Smooth muscle cell of the brain vasculature (primary cell): ENCODE measurements at places on chromosomes 4 and X.

GRCh38 chrX:50952406-50952805 lies 41.9 kb downstream of the BMP15 start:
- no peak for DNase-seq

DNA sequence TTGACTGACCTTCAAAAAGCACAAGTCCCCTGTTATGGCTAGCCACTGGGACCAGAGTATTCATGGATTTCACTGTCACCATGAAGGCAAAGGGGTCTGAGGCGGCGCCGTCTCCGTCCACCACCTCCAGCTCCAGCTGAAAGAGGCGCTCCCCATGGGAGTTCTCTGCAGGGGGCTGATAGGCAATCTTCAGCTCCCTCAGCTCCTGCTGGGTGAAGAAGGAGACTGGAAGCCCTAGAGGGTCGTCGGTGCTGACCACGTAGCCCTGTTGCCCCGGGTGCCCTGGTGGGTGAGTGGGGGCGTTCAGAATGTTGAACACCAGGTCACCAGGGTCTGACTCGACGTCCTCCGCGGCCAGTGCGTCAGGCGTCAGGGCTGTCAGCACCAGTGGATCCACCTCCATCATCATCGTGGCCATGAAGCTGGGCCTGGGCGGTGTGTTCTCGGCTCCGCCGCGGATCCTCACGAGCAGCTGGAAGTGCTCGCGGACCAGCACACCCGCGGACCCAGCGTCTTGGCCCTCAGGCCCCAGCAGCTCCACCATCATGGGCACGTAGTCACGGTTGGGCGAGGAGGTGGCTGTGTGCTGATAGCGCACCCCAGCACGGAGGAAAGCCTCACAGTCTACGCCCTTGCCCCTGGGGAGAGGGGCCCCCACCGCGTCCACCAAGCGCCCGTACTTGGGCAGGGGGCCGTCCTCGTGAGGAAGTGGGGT lies 987 bp downstream of the FREM3 start:
- no peak for DNase-seq

DNA sequence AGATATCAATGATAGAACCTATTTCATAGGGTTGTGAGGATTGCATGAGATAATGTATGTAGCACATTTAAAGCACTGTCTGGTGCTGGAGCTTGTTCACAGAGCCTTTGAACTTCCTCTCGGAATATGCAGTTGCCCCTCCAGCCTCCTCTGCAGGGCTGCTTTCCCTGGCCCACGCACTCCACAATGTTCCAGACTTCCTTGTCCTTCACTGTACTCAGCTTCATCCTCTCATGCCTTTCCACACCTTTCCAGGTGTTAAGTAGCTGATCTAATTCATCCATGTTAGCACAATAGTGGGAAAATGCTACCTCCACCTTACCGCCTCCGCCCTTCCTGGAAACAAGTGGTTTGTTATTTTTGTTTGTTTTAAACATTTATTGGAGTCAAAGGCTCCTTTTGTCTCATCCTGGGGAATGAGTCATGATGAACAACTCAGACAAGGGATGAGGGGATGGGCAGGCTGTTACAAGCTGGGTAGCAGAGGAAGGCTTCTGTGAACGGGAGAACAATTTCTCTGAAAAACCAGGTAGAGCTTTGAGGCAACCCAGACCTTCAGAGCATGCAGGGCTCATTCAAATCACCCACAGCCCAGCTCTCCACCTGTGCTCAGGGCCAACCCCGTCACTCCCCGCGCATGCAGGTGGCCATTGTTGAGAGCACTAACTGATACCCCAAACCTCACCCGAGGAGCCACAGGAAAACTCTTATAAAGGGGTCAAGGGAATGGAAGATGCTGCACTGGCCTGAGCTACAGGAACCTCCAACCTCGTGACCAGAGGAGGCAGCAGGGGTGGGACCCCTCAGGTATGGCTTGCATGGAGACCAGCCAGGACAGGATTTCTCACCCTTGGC lies 84.9 kb upstream of the TBL1X start:
- DNase-seq: no peak

GRCh38 chrX:151970661-151971060 lies 3.8 kb downstream of the GABRE start:
- DNase-seq: peak; percentile 62

- DNase-seq: no peak
Observed at GRCh38 chr4:151882072-151882803, 121.4 kb upstream of the GATB start.

DNA sequence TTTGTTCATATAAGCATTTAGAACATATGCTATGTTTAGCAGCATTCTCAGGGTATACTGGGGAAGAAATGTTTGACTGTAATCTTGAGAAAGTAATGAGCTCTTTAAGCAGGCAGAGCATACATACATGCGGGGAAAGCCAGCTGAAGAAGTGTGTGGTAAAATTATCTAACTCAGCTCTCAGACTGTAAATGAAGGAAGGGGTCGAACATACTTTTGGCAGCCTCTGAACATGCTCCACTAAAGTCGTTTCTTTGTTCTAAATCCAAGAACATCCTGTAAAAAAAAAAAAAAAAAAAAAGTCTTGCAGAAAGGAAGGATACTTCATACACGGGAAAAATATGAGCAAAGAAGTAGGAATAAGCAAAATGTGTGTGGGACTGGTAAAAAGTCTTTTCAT lies 224.8 kb downstream of the GRID2 start:
- no peak for DNase-seq

GRCh38 chr4:141058591-141059512 lies 74.4 kb downstream of the RNF150 start:
- no peak for DNase-seq

- DNase-seq: no peak
Observed at GRCh38 chr4:55397126-55397436, 1.3 kb downstream of the TMEM165 start.

- no peak for DNase-seq
Observed at GRCh38 chrX:107721318-107721717, 54.3 kb downstream of the TSC22D3 start.

DNA sequence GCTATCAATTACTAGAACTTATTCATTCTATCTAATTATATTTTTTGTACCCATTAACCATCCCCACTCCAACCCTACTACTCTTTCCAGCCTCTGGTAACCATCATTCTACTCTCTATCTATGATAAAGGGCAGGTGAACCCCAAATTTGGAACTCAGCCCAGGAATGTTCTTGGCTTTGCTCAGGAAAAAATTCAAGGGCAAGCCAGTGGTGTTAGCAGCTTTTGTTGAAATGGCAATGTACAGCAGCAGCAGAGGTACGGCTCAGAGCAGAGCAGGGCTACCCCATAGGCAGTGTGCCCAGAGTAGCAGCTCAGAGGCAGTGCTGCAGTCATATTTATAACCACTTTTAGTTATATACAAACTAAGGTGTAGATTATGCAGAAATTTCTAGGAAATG lies 138.2 kb downstream of the RNF150 start:
- no peak for DNase-seq

- no peak for DNase-seq
Observed at GRCh38 chrX:39556056-39556455, 541.7 kb downstream of the BCOR start.
